ENCODE measurements at places on chromosomes 5 and 9.
A peak's percentile ranks its signal among the peaks of the same experiment; 100 is the strongest.

DNA sequence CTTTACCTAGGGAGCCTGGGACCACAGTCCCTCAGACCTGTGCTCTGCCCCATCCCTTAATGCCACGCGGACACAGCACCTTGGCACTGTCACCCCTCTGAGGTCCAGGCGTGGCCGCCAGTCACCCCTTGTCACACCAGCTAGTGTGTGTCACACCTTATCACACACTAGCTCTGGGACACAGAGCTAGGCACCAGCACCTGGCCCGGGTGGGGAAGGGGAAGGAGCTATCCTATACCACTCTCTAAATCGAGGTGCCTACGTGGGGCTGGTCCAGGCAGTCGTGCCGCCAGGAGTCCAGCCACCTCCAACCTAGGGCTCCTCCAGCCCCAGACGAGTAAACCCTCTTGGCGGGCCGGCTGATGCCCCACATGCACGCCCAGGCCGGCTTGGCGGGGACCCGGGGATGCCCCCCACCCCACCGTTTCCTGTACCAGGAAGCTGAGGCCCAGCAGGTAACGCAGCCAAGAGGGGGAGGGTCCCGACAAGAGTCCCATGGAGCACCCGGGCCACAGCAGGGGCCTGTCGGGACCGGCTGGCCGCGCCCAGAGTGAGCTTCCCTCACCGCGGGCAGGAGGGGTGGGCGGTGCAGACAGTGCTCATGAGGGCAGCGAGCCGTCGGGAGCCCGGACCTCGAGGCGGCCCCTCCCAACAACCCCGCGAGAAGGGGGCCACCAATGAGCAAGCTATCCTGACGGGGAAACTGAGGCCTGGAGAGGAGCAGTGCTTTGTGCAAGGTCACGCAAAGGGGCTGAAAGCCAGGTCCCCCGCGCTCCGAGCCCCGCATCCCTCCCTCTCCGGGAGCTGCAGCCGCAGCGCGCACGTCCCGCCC is 550 bp downstream of the CORO2A start:
- DNase-seq: peak; percentile 59

DNA sequence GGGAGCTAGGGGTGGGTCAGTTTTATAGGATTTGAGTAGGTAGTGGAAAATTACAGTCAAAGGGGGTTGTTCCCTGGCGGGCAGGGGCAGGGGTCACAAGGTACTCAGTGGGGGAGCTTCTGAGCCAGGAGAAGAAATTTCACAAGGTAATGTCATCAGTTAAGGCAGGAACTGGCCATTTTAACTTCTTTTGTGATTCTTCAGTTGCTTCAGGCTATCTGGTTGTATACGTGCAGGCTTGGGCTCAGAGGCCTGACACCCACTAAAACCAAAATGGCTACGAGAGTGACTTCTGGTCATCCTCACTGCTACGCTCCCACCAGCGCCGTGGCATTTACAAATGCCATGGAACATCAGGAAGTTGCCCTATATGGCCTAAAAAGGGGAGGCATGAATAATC is 20.7 kb upstream of the NXNL2 start:
- DNase-seq: no peak

GRCh38 chr5:114174837-114175236 is 187.0 kb upstream of the KCNN2 start:
- DNase-seq: no peak

GRCh38 chr9:13443346-13444244 is 164.1 kb upstream of the MPDZ start:
- DNase-seq: no peak

Measured in transverse colon (tissue), 4 donors.